ENCODE measurements at places on chromosomes 11 and 22.

DNA sequence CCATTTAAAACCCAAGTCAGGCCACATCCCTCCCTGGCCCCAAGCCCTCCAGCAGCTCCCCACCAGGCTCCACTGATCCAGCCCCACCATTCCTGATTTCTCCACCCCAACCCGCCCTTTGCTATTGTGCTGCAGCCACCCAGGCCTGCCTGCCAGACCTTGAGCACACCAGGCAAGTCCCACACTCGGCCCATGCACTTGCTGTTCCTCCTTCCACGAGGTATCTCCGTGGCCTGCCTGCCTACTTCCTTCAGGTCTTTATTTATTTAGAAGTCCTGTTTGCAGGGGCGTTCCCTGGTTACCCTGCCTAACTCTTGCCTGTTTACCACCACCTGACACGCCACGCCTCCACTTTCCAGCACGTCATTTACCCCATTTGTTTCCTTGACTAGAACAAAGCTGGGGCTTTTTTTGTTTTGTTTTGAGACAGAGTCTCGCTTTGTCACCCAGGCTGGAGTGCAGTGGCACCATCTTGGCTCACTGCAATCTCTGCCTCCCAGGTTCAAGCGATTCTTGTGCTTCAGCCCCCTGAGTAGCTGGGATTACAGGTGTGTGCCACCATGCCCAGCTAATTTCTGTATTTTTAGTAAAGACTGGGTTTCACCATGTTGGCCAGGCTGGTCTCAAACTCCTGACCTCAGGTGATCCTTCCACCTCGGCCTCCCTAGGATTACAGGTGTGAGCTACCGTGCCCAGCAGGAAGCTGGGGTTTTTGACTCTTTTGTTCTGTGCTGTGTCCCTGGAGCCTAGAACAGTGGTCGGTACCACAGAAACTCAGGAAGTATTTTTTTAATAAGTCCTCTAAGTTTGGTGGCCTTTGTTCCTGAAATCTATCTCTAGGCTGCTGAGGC, 6.7 kb downstream of the CENPM start:
- peak; percentile 97 for DNase-seq

DNA sequence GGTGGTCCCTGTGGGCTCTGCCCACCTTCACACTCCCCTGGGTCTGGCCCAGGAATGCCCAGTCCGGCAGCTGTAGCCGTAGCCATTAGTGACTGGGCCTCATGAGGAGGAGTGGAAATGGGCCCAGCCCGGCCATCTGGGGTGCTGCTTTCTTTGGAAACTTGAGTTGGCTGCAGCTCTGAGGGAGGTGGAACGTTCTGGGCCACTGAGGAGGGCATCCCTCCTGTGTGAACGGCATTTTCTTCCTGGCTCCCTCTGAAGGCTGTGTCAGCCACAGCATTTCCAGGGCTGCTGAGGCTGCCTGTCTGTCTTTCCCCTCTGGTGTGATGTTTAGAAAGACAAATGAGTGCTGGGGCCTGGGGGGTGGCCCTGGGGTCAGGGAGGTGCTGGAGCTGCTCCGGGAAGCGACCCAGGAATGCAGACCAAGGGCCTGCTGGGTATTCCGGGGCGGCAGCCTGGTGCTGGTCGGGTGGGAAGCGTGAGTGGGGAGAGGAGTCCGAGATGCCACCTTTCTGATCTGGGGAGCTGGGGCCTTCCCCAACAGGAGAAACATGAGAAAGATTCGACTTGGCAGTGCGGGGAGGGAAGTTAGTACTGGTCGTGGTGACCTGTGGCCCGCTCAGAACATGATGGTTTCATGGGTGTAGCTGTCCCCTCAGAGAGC, 27.1 kb downstream of the PTDSS2 start:
- DNase-seq = no peak

GRCh38 chr11:69008737-69009440, 4.2 kb downstream of the MRGPRF start:
- no peak for DNase-seq

DNA sequence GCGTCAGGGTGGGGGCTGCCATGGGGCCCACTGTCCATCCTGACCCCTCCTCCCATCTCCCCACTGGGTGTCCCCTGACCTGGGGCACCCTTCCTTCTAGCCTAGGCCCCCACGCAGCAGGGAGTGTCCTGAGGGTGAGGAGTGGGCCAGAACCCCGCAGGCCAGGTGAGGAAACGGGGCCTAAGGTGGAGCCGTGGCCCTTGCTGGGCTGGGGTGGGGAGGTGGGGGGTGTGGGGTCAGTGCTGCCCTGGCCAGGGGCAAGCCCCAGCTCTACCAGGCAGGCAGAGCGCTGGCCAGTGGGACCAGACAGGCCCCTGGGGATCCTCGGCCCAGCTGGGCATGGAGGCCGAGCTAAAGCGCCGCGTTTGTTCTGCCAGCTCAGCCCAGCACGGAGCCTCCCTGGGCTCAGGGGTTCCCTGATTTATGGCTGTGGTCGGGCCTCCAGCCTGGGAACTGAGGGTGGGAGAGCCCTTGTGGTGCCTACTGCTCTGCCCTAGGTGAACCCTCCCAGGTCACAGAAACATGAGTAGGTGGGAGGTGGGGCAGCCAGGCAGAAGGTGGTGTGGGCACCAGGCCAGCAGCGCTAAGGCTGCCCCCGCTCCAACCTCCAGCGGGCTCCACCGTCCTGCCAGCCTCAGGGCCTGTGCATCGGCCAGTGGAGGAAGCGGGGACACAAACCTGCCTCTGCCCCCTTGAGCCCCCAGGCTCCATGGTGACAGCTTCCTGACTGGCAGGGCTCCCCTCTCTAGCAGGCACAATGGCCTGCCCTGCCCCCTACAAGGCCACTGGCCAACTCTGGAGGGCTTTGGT, 22.4 kb downstream of the TRMU start:
- DNase-seq = no peak

- no peak for DNase-seq
Measured at GRCh38 chr11:101327908-101328307, 198.3 kb upstream of the PGR start.

DNA sequence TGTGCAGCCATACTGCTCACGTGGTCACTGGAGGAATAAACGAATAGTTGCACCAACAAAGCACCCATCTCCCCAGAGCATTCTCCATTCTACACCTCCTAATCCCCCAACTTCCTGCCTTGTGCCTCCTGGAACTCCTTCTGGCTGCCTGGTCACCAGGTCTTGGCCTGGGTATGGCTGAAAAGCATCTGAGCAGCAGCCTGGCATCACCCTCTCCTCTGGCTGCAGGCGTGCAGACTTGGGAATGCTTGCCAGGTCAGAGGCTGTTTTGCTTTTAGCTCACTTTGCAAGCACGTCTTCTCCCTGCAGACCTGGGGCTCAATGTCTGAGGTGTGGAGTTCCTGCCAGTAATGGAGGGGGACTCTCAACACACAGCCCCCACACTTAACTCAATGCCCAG, 33.3 kb upstream of the KCNJ11 start:
- DNase-seq = no peak

- no peak for DNase-seq
Measured at GRCh38 chr11:119752946-119753345, 23.9 kb upstream of the NECTIN1 start.

GRCh38 chr11:120977266-120978137, 46.4 kb upstream of the TBCEL start:
- DNase-seq = no peak

DNA sequence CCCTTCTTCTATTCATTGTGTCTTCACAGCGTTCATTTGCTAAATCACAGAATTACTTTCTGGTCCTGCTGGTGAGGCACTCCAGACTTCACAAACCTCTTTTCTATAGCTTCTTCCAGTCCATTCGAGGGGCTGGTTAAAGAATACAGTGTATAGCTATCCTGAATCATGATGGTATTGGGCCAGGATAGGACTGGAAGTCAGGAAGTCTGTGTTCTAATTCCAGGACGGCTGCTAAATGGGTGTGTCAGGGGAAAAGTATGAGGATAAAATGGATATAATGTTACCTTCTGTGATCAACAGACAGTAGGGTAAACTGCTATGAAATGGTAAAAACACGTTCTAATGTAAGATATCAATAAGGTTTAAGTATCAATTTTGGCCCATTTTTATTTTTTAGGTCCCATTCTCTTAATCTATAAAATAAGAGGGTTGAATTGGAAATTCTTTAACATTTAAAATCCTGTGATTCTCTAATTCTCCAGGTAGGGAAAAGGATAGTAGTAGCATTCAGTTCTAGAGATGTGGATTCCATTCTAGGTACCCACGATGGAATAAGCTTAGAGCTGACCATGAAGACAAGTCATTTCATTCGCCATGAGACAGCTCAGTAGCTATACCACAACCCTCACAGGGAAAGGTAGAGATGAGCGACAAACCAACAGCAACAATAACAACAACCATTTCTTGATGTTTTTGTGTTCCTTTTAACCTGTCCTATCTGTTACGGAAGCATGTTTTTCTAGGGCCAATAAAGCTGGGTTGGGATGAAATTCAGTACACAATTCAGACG, 96.1 kb downstream of the SLC1A2 start:
- no peak for DNase-seq

DNA sequence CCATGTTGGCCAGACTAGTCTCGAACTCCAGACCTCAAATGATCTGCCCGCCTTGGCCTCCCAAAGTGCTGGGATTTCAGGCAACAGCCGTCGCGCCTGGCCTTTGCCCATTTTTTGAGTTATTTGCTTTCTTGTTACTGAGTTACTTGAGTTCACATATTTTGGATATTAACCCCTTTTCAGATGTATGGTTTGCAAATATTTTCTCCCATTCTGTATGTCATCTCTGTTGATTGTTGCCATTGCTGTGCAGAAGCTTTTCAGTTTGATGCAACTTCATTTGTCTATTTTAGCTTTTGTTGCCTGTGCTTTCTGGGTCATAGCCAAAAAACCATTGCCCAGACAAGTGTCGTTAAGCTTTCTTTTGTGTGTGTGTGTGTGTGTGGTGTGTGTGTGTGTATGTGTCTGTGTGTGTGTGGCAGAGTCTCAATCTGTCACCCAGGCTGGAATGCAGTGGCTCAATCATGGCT, 6.8 kb downstream of the TSGA10IP start:
- no peak for DNase-seq

- no peak for DNase-seq
Measured at GRCh38 chr11:46247090-46247489, 30.4 kb upstream of the CREB3L1 start.

DNA sequence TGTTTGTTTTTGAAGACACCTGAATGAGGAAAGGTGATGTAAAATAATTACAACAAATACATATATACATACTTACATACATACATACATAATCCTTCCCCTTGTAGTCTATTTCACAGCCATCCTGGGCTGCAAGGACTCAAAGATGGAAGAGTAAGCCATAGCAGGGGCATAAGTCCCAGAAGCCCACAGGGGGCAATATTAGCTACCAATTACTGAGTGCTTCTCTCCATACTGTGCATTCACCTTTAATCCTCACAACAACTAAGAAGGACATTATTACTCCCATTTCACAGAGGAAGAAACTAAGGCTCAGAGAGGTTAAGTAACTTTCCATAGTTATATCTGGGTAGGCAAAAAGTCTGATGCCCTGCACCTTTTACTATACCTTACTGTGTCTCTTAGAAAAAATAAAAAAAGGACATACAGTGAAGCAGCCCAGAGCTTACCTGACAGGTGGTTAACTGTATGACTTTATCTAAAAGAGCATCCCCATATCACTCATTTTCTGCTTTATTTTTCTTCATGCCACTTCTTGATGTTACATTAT, 2.7 kb downstream of the SERGEF start:
- DNase-seq = no peak

DNA sequence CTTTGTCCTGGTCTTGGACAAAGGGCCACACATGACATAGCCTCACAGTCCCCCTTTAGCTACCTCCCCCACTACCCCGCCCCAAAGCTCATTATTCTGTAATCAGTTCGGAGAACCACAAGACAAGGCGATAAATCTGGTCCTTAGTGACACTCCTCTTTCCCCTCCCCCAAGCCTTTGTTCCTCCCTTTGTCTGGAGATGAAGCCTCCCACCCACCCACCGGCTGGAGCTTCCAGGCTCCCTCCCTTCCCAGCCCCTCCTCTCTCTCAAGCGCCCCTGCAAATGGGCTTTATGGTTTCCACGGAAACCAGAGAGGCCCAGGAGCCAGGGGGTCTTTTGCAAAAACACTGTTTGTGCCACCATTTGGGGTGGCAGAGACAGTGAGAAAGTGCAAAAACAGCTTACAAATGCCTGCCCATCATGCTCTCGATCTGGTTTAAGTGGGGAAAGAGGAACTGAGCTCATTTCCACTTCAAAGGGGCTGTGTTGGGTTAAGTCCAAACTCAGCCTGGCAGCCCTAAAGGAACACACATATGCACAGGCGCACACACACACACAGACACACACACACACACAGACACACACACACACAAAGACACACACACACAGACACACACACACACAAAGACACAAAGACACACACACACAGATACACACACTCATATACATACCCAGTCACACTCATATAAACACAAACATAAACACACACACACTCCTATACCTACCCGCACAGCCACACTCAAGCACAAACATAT, 23.5 kb downstream of the APLNR start:
- DNase-seq = no peak

GRCh38 chr11:72783144-72783905, 10.5 kb downstream of the STARD10 start:
- DNase-seq = no peak

DNA sequence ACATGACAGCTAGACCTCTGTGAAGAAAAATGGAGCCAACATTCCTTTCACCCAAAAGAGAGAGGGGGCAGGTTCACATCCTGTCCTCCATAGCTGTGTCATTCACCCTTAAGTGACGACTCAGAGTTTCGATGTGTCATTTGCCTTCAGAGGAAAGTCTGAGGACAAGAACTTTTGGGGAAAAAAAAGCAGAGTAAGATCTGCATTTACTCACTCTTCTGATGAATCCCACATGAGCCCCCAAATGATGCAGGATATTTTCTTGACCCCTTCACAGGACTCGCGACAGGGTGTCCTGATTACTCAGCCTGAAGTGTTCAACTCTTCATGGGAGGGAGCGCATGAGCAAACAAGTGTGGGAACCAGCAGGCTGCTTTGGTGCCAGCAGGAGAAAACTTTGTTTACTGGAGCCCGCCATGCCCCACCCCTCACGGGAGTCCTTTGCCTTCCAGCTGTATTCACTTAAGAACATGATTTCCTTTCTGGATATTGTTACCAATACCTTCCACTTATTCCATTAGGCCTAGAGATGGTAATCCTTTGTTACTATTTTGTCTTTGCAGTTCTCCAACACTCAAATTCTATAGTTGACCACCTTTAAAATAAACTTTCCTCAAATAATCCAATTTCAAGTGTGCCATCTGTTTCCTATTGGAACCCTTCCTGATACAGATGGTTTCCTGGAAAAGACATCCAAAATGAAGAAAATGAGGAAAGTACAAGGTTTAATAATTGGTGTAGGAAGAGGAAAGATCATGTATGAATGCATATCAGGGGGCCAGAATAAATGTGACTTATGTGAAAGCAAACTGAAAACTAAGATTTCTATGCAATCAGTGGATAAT, 729.8 kb downstream of the FAM181B start:
- no peak for DNase-seq

DNA sequence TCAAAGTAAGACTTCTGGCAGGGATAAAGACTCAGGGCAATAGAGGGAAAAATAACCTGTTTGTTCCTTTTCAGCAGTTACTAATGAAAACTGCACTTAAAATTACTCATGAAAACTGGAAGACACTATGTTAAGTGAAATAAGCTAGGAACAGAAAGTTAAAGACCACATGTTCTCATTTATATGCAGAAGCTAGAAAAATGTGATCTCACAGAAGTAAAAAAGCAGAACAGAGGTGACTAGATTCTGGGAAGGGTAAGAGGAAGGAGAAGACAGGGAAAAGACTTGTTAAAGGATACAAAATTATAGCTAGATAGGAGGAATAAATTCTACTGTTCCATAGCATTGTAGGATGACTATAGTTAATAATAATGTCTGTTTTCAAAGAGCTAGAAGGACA, 22.2 kb downstream of the HPS5 start:
- no peak for DNase-seq

Measured in activated naive CD4-positive, alpha-beta T cell treated with Interleukin-2 at 50 U/mL for 16 hours (primary cell).